ENCODE measurements at places on chromosomes 1 and 21.

- no peak for DNase-seq
Observed at GRCh38 chr1:76083189-76083588, 8.6 kb downstream of the ST6GALNAC3 start.

GRCh38 chr21:41777951-41778815 is 11.3 kb upstream of the RIPK4 start:
- DNase-seq = peak; percentile 66

DNA sequence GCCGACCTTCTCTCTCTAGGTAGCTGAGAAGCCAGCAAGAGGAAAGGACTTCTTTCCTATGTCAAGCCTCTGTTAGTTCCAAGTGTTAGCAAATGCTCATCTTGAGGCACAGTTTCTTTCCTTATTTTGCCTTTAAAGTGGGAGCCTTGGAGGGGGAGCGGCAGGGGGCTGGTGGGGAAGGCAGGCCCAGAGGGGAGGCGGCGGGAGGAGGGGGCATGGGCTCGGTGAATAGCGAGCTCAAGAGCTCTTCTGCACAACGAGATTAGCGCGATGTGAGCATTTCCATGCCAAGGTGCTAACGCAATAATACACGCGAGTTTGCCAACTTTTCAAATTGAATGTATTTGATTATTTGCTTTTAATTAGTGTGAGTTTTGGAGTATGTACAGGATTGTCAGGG is 372.6 kb downstream of the RPS6KC1 start:
- DNase-seq = no peak

- DNase-seq = no peak
Observed at GRCh38 chr1:100730130-100730529, 10.6 kb downstream of the VCAM1 start.

GRCh38 chr1:98181036-98181764 is 260.4 kb upstream of the DPYD start:
- no peak for DNase-seq

DNA sequence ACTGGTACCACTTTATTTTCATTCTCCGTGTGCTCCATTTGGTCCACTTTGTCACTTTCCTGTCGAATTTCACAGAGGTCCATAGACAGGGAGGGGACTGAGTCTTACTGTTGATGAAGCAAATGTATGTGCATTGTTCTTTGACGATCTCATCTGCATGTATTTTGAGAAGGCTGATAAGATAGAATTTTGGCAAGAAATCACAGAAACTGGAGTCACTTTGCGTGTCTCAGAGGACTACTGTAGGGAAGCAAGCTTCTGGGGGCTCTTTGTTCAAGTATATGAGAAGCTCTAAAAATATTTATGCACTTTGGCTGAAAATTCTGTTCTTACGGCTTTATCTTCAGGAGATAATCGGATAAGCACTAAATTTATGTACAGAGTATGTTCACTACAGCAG is 78.1 kb downstream of the PCBP3 start:
- no peak for DNase-seq

DNA sequence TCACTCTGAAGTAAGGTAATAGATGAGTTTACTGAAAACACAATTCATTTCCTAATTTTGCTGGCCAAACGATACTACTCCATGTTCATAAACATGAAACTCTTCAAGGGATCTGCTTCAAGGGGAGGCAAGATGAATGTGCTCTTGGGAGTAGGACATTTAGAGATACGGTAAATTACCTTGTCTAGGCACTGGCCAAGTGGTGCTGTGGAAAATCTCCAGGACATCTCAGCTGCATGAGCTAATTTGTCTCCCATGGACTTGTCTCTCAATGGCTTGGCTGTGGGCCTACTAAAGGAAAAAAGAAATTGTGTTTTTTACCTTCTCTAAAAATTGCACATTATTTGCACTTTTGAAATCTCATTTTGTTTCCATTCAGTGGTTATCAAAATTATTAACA is 780.6 kb downstream of the LTN1 start:
- no peak for DNase-seq

DNA sequence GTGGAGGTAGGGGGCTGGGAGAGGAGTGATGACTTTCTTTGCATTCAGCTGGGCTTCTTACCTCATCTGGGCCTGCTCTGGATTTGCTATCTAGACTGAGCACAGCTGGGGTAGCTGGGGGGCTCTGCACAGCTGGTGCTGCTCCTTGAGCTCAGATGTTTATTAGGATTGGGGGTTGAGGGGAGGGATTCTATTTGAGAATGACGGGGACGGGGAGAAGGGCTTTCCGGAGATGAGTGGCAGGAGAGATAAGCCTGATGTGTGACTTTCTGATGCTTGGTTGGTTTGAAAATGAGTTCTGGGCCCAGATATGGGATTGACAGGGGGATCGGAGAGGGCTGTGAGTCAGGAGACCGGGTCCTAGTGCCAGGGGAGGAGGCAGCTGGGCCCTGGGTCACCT is 146.1 kb upstream of the CSF3R start:
- DNase-seq = no peak

DNA sequence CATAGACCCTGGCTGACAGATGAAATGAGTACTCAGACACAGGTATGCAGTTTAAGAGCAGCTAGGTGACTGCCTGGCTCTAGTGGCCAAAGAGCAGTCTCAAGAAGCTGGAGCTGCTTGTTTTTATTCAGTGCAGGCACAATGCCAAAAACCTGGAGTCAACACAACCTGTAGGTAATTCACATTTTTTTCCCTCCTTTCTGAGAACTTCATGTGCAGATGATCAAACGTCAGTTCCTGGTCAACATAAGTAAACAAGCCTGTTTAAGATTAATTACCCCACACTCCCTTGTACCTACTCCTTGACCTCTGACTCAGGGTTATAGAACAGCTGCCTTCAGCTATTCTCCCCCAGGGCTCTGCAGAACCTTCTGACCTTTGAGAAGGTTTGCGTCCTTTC is 17.3 kb upstream of the ACADM start:
- DNase-seq = no peak

DNA sequence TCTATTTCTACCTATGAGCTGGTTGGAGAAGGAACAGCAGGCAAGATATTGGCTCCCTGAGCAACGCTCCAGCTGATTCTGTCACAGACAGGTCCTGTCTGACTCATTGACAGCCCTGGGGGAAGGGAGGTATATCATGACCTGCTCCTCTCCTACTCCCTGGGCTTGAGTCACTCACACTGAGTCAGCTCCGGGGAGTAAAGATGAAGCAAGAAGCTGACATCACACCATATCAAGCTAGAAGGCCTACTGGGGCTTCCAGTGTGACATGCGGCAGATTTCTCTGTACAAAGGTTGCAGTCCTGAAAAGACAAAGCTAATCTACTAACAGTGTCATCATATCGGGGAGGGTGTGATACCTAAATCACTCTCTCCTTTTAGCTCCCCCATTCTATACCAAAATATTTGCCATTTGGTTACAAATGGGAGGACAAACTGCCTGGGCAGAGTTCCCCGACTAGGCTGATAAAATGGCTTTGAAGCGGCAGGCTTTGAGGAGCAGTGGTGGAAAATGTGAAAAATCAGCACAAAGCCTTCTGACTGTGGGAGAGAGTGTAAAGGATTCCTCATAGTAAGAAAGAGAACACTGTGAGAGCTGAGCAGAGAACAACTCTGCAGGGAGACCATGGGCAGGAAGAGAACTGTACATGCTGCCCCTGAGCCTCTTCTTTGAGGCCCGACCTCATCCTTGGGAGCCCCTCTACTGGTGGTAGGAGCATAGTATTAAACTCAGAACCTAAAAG is 15.5 kb downstream of the PI4KB start:
- peak; percentile 74 for DNase-seq

GRCh38 chr1:61842036-61842435 is 99.8 kb downstream of the PATJ start:
- no peak for DNase-seq

DNA sequence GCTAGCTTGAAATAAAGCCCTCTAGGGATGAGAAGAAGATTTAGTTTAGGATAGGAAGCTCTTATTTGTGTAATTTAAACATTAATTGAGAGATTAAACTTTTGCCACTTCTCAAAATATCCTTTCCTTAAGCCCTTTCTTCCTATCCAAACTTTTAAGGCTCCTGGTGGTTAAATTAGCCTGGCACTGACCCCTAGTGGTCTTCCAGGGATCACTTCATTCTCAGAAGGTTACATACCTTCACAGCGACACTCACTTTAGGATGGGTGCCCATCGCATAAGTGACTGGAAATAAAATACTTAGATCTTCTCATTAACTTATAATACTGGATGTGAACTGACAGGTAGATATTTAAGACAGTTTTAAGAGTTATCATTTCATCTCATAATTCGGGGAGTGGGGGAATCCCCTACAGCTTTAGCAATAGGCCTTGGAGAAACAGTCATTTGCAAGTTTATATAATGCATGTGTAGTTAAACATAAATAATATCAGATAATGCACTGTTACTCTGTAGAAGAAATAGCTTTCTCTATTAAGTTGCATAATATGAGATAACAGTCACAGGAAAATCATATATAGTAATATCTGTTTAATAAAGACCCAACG is 7.4 kb downstream of the LHX9 start:
- DNase-seq = no peak

GRCh38 chr1:171109966-171110365 is 19.3 kb downstream of the FMO3 start:
- no peak for DNase-seq

DNA sequence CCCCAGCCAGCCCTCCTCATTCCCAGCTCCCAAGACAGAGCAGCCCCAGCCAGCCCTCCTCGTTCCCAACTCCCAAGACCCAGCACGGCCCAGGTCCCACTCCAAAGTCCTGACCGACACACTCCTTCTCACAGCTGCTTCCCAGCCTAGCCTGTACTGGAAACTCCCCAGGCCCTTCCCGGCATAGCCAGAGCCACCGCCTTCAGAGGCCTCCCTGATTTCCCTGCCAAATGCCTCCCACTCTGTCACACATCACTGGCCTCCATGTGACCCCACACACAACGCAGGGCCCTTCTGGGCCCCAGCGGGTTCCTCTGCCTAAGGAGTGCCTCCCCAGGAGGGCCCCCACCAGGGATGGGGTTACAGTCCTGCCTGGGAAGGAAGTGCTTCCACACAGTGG is 2.8 kb downstream of the UBE2J2 start:
- DNase-seq = no peak

GRCh38 chr1:223257856-223258550 is 106.0 kb downstream of the SUSD4 start:
- no peak for DNase-seq

DNA sequence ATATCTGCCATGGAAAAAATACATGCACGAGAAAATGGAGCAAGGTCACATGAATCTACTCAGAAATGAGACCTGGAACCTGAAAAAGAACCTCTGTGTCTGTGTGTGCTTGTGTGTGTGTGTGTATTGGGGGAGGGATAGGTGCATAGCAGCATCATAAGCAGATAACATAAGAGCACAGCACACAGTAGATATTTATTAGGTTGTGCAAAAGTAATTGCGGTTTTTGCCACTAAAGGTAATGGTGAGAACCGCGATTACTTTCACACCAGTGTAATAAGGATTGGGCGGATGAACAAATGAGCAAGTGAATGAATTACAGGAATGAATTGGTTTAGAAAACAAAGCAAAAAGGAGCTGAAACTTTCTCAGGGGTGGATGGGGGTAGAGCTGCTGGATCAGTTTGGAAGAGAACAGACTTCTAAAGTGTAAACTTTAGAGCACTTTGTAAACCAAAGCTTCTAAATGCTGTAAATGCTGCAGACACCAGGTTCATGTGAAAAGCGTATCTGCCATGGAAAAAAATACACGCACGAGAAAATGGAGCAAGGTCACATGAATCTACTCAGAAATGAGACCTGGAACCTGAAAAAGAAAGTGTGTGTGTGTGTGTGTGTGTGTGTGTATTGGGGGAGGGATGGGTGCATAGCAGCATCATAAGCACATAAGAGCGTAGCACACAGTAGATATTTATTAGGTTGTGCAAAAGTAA is 156.9 kb downstream of the TOMM20 start:
- DNase-seq = no peak

GRCh38 chr1:245772325-245772724 is 617.5 kb downstream of the KIF26B start:
- no peak for DNase-seq

GRCh38 chr1:14184454-14184853 is 414.0 kb upstream of the KAZN start:
- no peak for DNase-seq

DNA sequence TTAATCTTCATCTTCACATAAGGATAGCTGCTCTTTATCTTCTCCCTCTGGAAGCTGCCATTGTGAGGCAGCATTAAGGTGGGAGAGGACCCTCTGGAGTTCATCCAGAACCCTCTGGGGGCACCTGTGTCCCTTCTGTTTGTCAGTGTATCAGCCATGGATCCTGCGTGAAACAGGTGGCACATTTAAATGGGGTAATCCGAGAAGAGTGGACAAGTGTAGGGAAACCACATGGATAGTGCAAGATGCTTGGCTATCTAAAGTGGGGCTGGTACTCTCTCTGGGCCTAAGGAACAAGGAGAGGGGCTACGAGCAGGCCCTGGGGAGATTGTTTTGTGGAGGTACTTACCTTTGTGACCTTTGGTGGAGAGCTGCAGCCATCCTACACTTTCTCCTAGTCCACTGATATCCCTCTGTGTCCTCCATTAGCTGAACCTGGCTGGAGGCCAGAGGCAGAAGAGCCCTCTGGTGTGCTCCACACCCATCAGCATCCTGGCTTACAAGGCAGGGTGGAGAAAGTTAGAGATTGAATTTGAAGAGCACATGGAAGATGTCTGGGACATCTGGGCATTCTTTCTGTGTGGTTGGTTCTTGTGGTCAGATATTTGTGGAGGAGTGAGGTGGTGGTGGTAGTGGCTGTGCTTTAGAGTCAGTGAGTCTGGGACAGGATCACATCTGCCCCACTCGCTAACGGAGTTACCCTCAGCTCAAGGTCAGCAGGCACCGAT is 117.7 kb downstream of the FGGY start:
- DNase-seq = no peak

DNA sequence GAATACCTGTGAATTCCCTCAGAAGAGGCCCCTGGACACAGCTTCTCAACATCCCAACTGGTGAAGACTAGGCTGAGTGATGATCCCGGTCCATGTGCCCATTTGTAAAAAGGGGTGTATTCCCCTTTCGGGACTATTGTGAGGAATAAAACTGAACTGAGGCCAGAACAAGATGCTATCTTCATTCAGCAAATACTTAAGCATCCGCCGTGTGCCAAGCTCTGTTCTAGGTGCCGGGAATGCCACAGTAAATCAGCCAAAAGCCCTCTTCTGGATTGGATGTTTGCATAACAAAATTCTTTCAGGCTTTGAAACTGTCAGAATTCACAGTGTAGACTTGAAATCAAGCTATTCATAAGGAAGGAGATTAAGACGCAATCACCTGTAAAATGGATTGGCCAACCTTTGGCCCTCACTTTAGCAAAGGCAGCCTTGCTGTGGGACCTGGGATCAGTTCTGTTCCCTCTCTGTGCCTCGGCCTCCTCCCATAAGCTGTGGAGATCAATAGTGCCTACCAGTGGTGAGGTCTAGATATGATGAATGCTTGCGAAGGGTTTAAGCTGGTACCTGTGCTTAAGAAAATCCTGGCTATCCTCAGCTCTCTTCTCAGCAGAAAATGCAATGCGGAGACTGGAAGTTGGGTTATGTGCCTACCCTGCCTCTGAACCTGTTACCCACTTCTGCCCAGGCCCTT is 1.8 kb downstream of the ALPL start:
- no peak for DNase-seq

- no peak for DNase-seq
Observed at GRCh38 chr1:152179566-152179965, 20.5 kb upstream of the RPTN start.

- DNase-seq = no peak
Observed at GRCh38 chr1:86822459-86822858, 91.5 kb downstream of the SELENOF start.

GRCh38 chr1:95041491-95042165 is 31.1 kb downstream of the ALG14 start:
- DNase-seq = peak; percentile 23

Data from occipital lobe (tissue), 3 donors.